OCI-M1 (cell line): ENCODE measurements at places on chromosomes 1 and 21.
A peak's percentile ranks its signal among the peaks of the same experiment; 100 is the strongest.

DNA sequence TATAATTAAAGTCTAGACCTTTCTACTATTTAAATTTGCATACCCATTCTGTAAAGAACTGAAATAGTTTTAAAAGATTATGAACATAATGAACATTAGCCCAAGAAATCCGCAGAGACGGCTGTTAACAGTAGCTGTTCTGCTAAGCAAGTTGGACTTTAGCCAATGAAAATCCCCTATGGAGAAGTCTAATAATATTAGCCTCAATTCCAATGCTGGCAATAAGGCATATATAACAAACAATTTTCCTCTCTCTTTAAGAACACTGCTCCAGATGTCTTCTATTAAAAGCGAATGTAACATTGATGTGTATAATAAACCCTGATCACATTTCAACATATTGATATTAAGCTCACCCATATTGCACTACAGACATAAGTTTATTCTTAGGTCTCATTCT is 221.3 kb upstream of the KCTD3 start:
- DNase-seq, result no peak

- no peak for DNase-seq
These were observed 132.0 kb downstream of the SYF2 start for GRCh38 chr1:25100151-25100833.

DNA sequence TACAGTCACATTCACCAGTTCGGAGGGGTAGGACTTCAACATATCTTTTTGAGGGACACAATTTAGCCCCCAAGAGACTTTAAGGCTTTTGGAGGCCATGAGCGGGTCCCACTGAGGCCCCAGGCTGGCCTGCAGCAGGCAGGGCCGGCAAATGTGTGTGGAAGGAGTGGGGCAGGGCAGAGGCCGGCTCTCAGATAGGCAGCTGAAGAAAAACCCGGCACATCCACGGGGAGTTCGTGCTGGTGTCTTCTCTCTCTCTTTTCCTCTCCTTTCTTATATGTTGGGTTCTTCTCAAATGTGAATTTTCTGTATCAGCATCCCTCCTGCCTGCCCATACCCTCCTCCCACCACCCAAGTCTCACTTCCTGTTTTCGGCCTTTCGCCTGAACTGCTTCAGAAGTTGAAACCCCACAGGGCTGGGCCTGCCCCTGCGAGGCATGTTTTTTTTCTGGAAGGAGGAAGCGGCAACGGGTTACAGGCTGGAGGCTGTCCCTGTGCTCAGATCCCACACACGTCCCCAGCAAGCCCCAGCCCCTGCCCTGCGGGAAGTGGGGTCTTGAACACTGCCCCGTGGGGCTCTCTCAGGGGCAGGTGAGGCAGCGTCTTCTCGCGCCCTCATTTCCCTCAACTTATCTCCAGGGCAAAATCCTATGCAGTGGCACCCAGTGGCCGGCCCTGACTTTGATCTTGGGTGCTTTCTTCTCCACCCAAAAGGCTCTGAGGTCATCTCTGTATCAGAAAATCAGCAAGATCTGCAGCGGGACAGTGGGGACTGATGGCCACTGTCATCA is 9.7 kb upstream of the UMODL1 start:
- DNase-seq, result peak; percentile 94

DNA sequence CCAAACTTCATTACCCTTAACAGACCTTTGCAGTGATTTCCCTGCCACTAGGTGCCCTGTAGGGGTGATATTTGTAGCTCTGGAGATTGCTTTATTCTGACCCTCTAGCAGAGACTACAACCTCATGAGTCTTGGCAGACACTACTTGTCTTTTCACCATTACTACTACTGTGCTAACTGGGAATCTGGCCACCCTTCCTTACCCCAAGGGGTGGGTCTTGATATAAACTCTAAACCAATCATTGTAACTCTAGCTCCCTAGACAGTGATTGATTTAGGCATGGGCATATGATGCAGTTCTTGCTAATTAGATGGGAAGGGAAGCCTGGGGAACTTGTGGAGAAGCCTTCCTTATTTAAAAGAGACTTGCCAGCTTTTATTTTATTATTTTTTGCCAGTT is 3.9 kb downstream of the KPNA6 start:
- no peak for DNase-seq

- peak; percentile 45 for DNase-seq
These were observed 298 bp downstream of the SSBP3 start for GRCh38 chr1:54405898-54406293.

- no peak for DNase-seq
These were observed 359.2 kb upstream of the DPYD start for GRCh38 chr1:98280049-98280448.

DNA sequence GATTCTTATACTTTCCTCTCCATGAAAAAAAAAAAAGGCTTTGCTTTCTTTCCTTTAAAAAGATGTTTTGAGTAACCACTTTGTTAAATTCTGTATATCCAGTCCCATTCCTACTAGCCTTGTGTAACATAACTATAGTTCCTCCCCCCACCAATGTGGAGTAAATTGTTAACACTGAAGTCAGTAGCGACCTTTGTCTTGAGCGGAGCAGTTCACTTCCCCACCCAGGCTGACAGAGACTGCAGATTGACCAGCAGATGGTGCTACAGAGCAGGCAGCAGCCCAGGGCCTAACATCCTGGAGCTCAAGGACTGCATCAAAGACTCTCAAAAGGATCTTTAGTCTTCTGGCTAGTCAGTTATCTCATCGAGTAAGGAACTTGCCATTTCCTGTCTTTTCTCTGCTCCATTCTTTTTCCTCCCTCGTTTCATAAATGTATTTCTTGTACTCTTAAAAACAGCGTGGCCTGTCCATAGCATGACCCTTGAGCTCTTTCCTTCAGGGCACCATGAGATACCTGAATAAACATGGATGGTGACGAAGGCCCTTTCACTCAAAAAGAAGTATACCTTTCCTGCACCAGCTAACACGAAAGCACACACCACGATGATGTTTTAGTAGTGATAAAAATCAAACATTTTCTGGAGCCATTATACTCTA is 503.5 kb upstream of the PKN2 start:
- peak; percentile 85 for DNase-seq

DNA sequence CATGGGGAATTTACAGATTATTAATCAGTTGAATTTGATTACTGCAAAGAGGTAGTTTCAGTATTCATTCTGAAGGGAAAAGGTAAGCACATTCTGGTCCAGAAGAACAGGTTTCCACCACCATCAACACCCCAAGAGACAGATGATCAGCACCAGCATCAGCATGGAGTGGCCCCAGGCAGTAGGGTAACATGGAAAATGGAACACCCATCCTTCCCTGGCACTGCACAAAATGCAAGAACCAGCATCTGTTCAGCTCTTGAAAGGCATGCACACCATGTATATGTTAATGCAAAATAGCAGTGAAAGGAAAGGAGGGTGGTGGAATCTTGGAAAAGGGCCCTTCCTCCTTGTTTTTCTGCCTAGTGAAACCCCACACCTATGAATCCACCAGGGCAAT is 9.2 kb downstream of the HSD3B1 start:
- DNase-seq, result no peak

- no peak for DNase-seq
These were observed 44.9 kb upstream of the PCBP3 start for GRCh38 chr21:45598666-45599065.

GRCh38 chr1:107941531-107941930 is 23.4 kb downstream of the VAV3 start:
- DNase-seq, result peak; percentile 19

- DNase-seq, result no peak
These were observed 2.7 kb upstream of the MIS18A start for GRCh38 chr21:32281531-32281930.

DNA sequence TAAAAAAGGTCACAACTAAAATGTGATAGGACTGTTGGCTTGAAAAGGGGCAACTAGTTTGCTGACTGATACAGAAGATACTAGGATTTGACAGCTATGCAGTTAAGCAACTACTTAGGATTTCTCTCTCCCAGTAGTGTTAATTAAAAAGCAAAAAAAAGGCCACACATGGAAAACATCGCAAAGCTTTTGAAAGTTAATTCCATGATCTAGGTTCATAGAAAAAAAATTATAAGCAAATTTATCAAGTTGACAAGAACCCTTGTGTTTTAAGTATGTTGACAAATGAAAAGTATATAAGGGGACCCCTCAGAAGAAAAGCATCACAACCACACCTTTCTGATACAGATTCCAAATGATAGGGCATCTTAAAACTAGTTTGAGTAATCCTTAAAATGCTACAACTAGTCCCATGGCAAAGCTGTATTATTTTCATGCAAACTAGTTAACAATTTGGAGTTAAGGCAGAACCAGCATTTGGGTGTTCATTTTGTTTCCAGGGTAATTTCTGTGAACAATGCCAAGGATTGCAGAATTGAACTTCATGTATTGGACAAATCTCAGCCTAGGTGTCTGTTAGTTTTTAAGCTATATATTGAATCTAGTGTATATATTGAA is 4.1 kb downstream of the PNRC2 start:
- peak; percentile 43 for DNase-seq

DNA sequence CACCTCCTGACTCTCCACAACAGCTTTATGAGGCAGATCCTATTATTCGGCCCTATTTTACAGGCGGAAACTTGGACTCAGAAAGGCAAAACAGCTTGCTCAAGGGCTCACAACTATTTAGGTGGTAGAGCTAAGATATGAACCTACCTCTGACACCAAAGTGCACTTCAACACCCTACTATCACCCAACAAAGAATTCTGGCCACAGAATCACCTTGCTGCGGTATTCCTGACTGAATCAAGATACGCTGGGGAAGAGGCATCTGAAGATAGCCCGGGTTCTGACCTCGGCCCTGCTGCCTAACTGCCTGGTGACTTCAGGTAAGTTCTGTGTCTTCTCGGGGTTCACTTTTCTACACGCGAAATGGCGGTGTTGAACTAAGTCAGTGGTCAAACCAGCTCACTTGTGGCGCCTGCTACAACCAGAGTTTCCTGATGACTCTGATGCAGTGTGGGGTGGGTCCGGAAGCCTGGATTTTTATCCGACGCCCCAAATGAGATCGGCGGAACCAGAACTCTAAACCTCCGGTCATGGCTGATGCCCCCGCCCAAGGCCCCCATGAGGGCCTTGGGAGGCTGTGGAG is 608 bp downstream of the PEF1 start:
- no peak for DNase-seq

GRCh38 chr1:43530483-43531106 is at the start of gene PTPRF:
TSS of gene PTPRF (plus strand) at chr1:43530883. CDS start at chr1:43545076, 14,193 bp downstream.
- peak; percentile 30 for DNase-seq

- DNase-seq, result peak; percentile 87
These were observed 23.8 kb downstream of the TSEN15 start for GRCh38 chr1:184075055-184076029.

GRCh38 chr21:35801391-35801790 is 258.9 kb downstream of the SETD4 start:
- DNase-seq, result no peak

- no peak for DNase-seq
These were observed 164.2 kb upstream of the POU3F1 start for GRCh38 chr1:38210895-38211177.

DNA sequence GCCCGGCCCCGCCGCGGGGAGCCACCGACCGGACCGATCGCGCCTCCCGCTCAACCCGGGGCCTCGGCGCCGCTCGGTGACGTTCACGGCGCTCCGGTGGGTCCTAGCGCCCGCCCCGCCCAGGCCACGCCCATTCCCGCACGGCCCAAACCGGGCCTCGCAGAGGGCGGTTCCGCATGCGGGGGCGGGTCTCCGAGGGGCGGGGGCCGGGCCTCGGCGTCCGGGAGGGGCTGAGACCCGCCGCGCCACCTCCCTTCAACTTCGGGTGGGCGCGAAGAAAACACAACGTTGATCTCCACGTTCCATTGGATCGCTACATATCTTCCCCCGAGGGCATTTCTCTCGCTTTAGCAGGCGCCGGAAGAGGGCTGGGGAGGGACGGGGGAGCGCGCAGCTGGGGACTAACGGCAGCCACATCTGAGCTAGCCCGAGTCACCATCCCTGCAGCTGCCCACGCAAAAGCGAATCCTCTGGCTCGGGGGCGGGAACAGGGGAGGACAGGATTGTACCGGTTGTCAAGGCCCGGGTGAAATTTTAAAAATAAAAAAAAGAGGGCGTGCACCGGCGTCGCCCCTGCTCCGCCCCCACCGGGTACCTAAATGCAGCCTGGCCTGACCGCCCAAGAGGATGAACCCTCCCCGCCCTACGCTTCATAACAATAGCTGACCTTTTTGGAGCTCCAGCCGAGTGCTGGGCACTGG is at the start of gene MAD2L2:
Gene MAD2L2, minus strand, starts transcription at position 78 of the 701 bp plus-strand sequence. CDS start 547 bp downstream, outside the sequence.
- peak; percentile 95 for DNase-seq

DNA sequence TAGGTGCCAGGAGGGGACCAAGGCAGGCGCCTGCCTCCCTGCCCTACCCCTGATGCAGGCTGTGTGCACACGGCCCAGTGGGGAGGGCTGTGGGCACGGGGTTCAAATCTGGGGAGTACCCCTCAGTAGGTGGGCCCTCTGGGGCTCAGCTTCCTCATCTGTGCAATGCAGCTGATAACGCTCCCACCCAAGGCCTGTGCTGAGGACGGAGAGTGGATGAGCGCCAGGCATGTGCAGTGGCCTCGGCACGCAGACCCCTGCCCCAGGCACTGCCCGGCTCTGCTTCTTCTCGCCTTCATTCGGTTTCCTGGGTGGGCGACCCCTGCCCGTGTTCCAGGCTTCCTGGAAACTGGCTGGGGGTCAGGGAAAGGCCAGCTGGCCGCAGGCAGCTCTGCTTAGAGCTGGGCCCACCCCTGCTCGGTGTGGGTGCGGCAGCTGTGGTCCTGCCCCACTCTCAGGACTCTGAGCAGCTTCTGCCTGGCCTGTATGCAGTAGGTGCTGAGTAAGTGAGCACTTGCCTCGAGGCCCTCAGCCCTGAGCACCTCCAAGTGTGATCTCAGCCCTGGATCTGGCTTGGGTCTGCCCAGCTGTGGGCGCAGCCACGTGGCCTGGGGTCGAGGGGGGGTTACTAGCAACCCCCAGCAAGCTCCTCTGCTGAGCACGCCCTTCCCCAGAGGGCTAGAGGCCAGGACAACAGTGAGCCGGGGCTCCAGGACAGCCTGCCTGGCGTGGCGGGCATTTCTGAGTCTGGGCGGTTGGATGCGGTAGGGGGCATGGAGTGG is 11.9 kb upstream of the TNFRSF14 start:
- DNase-seq, result no peak

- DNase-seq, result peak; percentile 87
These were observed 1.5 kb upstream of the MAGI3 start for GRCh38 chr1:113388621-113389358.

- peak; percentile 75 for DNase-seq
These were observed 43.4 kb downstream of the IGSF5 start for GRCh38 chr21:39788383-39788782.

DNA sequence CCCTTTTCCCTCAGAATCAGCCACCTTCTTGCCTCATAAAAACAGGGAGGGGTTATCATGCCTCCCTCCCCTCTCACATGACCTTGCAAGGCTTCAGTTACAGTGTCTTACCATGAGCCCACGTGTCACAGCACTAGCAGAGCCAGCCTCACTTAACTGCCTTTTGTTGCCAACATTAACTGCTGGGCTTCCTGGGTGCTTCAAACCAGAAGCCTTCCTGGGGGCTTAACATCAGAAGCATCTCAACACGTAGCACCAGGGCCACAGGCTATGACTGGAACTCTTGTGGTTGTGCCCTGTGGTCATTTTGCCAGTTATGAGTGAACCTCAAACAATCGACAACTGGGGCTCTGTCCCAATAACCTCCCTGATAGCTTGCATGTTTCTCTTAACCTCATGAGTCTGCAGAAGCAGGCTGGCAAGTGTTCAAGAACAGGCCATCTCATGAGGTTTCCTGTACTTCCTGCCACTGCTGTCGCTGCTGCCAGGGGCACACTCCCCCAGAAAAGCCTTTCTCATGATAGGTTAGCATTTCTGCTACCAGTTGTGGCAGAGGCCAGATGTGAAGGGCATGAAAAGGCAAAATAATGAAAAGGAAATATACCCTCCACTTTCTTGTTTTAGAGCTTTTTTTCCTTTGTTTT is 132.2 kb downstream of the GLUL start:
- DNase-seq, result peak; percentile 99

GRCh38 chr1:201095581-201095980 is 16.6 kb downstream of the CACNA1S start:
- no peak for DNase-seq
